Activated T-helper 17 cell treated with anti-CD3 and anti-CD28 coated beads, Interleukin-2, amount 50 U/mL, for 72 hours (primary cell): ENCODE measurements at places on chromosomes 3 and 15. TPM values are rescaled to one million over a fixed set of nuclear protein-coding genes. Genes with fewer than 3 reads are reported as not detected.

DNA sequence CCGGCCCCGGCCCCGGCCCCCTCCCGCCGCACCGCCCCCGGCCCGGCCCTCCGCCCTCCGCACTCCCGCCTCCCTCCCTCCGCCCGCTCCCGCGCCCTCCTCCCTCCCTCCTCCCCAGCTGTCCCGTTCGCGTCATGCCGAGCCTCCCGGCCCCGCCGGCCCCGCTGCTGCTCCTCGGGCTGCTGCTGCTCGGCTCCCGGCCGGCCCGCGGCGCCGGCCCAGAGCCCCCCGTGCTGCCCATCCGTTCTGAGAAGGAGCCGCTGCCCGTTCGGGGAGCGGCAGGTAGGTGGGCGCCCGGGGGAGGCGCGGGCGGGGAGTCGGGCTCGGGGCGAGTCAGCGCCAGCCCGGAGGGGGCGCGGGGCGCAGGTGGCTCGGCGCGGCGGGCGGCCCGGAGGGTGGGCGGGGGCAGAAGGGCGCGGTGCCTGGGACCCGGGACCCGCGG is 352 bp downstream of the CHRD start:
- peak; percentile 53 for ATAC-seq

DNA sequence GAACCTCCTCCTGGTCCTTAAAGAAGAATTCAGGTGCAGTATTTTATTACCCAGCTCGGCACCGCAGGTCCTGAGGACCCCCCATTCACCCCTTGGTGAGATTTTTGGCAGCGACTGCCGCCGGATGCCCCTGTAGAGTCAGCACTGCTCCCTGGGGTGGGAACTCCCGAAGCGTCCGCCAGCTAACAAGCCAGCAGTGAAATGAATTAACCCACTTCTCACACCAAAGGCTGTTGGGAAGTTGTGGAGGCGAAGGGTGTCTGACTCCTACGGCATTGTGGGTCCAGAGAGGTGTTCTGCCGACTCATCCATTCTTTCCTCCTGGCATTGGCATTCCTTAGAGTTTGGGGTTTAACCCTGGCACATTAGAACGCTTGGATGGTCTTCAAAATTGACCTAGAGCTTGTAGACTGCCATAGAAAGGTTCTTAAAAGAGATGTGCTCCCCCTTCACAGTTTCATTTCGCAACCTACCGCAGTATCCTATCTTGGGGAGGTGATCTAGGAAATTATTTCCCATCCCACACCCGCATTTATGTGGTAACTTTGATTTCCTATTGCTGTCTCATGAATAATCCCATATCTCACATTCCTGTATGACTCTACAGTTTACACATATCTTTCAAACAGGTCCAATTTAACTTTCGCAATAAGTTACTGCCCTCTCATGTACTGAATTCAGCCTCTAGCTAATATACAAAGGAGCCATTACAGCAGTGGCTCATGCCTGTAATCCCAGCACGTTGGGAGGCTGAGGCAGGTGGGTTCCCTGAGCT is 879 bp upstream of the EIF5A2 start:
- no peak for ATAC-seq

GRCh38 chr15:94287794-94288246 is 56.5 kb downstream of the MCTP2 start:
- peak; percentile 97 for ATAC-seq

- no peak for ATAC-seq
Observed at GRCh38 chr3:90015688-90016356, 908.4 kb downstream of the EPHA3 start.

DNA sequence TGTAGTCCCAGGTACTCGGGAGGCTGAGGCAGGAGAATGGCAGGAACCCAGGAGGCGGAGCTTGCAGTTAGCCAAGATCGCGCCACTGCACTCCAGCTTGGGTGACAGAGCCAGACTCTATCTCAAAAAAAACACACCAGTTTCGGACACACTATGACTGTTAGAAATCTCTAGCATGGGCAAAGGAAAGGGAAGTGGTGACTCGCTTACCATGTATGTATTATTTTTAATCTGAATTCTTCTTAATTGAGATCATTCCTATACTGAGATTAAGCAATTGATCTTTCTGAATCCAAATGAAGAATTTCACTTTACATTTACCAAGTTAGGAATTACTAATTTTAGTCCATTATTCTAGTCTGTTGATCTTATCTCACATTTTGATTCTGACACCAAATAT is 459.2 kb upstream of the ALCAM start:
- ATAC-seq: no peak

DNA sequence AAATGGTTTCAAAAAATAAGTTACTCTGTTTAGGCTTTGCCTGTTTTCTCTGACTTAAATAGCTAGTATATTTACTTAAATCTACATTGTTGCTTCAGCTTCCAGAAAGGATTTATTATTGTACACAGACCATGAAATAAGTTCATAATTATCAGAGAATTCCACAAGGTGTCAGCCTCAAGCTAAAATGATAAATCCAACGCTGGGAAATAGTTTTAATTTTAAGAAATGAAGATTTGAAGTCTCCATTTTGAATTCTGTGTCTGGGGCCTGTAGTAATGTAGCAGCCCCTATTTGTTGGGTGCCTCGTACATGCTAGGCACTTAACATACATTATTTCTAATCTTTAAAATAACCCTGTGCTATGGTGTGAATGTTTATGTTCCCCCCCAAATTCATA is 92.6 kb upstream of the KCNMB2 start:
- ATAC-seq: no peak

GRCh38 chr3:141556034-141556433 is 69.2 kb downstream of the RASA2 start:
- ATAC-seq: peak; percentile 83

DNA sequence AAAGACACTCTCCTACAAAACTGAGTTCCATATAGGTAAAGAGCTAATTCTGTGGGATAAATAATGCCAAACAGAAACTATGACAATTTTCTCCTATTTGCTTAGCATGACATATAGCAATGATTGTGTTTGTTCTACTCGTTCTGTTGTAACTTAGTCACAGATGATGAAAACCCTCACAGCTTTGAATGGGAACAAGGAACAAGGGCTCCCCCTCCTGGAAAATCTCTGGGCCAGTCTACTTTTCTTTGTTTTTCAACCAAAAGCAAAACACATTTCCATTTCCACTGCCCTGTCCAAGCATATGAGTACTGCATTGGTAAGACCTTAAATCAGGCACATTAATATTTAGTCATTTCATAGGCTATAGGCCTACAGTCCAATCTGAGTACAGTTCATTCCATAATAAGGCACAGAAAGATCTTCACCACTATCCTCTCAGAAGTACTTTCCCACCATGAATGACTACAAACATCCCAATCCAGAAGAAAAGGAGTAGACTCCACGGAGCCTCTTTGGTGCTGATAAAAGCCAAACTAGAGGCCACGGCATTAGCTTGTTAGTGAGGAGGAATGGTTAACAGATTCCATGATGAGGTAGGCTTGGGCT is 67.1 kb downstream of the ATP8B4 start:
- peak; percentile 37 for ATAC-seq

DNA sequence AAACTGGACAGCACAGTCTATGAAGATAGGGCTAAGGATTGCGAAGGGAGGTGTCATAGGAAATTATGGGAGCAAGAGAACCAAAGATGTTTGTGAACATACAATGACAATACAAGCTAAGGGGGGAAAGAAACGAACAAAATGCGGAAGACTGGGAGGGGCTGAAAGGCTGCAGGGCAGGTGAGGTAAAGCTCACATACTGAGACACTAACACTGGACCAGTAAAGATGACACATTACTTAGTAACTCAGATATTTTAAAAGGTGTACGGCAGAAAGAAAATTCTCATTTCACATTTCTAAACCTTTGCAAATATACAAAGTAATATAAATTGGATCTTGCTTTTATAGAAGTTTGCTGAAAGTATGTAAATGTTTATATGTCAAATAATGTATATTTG is 10.1 kb downstream of the CLDND1 start:
- ATAC-seq: no peak

- no peak for ATAC-seq
Observed at GRCh38 chr15:45023659-45024225, 747 bp downstream of the SORD start.

- ATAC-seq: no peak
Observed at GRCh38 chr3:19103510-19103909, 44.8 kb upstream of the KCNH8 start.

DNA sequence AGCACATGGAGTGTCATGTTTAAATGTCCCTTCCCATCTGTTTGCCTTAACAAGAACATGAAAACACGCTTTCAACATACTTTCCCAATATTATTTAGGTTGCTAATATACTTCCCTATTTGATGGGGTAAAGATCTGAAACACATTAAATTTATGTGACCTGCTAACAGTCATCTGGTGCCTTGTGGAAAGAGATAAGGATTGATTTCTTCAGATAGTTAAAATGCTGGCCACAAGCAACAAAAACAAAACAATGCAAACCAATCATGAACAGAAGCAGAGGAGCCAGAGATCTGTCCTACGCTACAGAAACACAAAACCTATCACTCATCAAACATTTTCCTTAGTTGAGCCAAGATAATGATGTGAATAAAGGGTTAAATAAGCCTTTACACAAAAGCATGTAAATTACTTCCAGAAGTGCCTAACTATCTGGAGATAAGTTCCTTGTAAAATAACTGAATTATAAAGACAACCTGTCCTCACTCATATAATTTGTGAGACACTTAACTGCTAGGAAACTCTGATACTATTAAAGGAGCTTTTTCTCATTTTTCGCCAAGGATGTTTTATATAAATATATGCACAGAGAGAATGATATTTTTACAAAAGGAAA is 109.9 kb downstream of the NSUN3 start:
- no peak for ATAC-seq

DNA sequence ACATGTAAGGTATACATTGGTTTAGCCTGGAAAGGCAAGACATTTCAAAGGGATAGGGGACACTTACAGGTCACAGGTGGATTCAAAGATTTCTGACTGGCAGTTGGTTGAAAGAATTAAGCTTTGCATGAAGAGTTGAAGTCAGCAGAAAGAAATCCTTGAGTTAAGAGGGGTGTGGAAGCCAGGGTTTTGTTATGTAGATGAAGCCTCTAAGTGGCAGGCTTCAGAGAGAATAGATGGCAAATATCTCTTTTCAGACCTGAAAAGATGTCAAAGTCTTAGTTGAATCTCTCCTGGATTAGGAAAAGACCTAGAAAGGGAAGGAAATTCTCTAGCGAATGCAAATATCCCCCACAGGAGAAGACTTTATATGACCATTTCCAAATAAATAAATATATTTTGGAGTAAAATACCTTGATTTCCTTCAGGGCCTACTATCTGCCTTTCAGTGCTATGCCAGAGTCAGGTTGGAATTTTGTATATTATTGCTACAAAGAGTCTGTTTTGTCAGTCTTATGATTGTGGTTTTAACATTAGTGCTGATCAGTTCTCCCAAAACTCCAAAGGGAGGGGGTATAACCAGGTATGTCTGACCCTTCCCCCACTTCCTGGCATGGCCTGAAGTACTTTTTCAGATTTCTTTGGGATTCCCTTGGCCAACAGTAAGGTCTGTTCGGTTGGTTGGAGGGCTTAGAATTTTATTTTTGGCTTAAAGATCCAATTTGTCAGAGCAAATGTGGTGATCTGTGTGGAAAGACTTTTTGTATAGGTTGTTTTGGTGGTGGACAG is 286.4 kb downstream of the LRTM1 start:
- no peak for ATAC-seq

DNA sequence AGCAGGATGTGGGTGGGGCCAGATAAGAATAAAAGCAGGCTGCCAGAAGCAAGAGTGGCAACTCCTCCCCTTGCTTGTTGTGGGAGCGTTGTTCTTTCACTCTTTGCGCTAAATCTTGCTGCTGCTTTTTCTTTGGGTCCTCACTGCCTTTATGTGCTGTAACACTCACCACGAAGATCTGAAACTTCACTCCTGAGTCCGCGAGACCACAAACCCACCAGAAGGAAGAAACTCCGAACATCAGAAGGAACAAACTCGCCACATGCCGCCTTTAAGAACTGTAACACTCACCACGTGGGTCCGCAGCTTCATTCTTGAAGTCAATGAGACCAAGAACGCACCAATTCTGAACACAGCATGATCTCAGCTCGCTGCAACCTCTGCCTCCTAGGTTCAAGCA is 72.9 kb downstream of the IL12A start:
- ATAC-seq: no peak

GRCh38 chr3:150538324-150539208 is 7.7 kb downstream of the SERP1 start:
- no peak for ATAC-seq

DNA sequence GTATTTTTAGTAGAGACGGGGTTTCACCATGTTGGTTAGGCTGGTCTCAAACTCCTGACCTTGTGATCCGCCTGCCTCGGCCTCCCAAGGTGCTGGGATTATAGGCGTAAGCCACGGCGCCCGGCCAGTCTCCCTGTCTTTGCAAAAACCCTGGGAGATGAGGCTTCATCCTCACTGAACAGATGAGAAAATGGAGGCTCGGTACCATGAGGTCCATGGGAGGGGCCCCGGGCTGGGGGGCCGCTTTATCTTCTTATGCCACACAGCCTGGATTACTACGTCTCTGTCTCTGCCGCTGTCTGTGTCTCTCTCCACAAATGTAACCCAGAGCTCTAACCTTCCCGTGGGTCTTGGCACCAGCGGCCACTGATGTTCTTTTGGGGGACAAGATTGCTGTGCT is 39.1 kb downstream of the ABTB1 start:
- ATAC-seq: no peak

DNA sequence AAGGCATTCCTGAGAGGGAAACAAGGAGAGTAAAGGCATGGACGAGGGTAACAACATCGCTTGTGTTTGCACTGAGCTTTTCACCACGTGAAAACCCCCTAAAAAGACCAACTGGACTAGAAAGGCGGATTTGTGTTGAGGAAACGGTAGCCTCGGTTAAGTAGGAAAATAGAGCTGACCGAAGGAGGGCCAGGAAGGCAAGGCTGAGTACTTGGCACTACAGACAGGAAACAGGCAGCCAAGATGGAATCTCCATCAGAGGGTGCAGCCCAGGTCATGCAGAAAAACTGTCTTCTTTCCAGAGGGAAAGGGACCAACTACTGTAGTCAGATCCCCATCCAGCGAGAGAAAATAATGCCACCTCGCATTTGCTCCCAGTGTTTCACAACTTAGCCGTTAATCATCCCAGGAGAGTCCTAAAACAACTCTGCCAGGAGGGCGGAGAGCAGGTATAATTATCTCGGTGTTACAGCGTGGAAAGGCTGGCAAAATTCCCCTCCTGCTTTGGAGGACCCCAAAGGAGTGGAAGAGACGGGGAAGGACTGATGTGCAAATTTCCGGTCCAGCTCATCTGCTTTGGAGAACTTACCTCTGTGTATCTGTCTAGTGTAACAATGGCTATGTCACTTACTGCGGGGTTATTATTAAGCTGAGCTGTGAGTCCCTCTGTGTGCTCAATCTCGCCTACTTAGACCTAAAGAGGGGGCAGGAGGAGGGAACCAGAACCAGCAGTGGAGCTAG is 77.2 kb downstream of the MYO1E start:
- ATAC-seq: no peak

The LMAN1L gene
- 1.6 TPM for total RNA-seq

The MYZAP gene
- not detected for total RNA-seq

The DNASE1L3 gene
- total RNA-seq: not detected

The HTR3E gene
- total RNA-seq: not detected

The MORC1 gene
- total RNA-seq: 0.11 TPM

The RASL12 gene
- not detected for total RNA-seq

The GTF2A2 gene
- total RNA-seq: 102 TPM

The ALG3 gene
- total RNA-seq: 33.4 TPM

The ABCC5 gene
- 9.1 TPM for total RNA-seq

The GPR149 gene
- not detected for total RNA-seq
